ENCODE measurements at places on chromosomes 11 and 22.

DNA sequence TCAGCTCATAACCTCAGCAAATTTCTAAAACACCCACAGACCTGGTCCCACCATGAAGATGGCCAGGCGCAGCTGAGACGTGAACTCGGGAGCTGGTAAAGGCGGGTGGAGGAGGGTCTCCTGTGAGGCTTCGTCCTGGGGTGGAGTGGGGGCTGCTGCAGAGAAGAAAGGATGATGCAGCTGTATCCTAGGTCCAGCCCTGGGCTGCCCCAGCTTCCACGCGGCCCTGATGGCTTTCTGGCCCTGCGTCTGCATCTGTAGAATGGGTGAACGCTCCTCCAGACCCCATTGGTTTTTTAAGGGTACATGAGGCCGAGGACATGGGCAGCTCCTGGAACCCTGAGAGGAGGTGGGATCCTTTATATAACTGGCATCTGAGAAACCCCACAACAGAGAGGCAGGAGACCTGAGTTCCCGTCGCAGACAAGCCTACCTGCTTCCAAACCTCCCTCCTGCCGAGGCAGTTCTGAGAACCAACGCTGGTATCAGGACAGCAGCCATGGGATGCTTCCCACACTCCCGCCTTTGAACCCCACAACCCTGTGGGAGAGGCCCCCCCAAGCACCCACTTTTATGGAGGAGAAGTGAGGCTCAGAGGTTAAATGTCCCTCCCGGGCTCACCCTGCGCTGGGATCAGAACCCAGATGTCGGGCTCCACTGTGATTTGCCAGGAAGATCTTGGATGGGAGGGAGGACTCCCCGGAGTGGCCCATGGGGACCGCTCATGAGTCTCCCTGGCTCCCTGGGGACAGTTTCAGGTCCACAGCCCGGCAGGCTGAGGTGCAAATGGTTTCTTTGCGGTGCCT lies 55.2 kb upstream of the FGF3 start:
- H3K36me3 ChIP-seq: no peaks in the 10 kb centered on the region
- no peak for DNase-seq
- H3K4me1 ChIP-seq: no peaks in the 10 kb centered on the region
- no peaks in the 10 kb centered on the region for H3K27me3 ChIP-seq
- H3K27ac ChIP-seq: no peak overlapping the region
- no peak overlapping the region for H3K4me3 ChIP-seq

GRCh38 chr11:77167111-77167626 lies 39.1 kb downstream of the MYO7A start:
- no peak for DNase-seq
- H3K27ac ChIP-seq: no peak overlapping the region
- no peaks in the 10 kb centered on the region for H3K27me3 ChIP-seq
- H3K36me3 ChIP-seq: no peaks in the 10 kb centered on the region

DNA sequence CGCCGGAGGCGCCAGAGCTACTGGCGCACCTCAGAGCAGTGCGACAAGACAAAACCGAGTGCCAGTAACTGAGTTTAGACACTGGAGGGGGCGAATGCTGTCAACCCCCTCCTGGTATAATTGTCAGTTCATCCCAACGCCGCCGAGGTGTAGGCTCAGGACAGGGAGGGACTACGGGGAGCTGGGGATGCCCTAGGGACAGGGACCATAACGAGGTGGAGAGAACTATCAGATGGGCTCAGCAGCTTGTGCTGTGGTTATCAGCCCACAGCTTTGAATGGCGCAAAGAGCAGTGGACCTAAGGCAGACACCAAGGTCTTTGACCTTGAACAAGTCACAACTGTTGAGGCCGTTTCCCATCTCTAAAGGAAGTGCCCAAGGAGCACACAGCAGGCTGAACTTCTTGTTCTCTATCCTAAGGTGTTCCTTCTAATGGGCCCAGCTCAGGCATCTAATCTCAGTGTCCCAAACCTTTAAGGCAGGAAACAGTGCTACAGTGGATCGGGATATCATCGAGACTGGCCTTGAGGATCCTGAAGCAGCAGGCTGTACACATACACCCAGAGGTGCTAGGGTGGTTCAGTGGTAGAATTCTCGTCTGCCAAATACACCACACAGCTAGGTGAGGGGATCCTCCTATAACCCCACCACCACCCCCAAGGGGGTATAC lies 958 bp upstream of the TUT1 start:
- no peaks in the 10 kb centered on the region for H3K27me3 ChIP-seq
- peaks cover 55% of the 10 kb centered on the region for H3K36me3 ChIP-seq
- DNase-seq: no peak
- peak overlapping the region; percentile 81 for H3K4me3 ChIP-seq
- no peaks in the 10 kb centered on the region for H3K4me1 ChIP-seq

GRCh38 chr11:15213471-15214231 lies 98.9 kb downstream of the INSC start:
- no peak overlapping the region for H3K4me3 ChIP-seq
- H3K27me3 ChIP-seq: no peaks in the 10 kb centered on the region
- no peak for DNase-seq
- no peak overlapping the region for H3K27ac ChIP-seq
- H3K36me3 ChIP-seq: no peaks in the 10 kb centered on the region
- H3K4me1 ChIP-seq: no peaks in the 10 kb centered on the region

GRCh38 chr11:35098855-35099254 lies 40.1 kb upstream of the CD44 start:
- H3K27ac ChIP-seq: peak overlapping the region; percentile 48
- no peak for DNase-seq
- no peak overlapping the region for H3K4me3 ChIP-seq
- peaks cover 7% of the 10 kb centered on the region for H3K4me1 ChIP-seq
- no peaks in the 10 kb centered on the region for H3K36me3 ChIP-seq

- no peaks in the 10 kb centered on the region for H3K36me3 ChIP-seq
- DNase-seq: no peak
- no peak overlapping the region for H3K27ac ChIP-seq
- H3K4me1 ChIP-seq: no peaks in the 10 kb centered on the region
Observed at GRCh38 chr22:43276321-43276720, 66.9 kb downstream of the SCUBE1 start.

- DNase-seq: no peak
- no peak overlapping the region for H3K4me3 ChIP-seq
- H3K36me3 ChIP-seq: no peaks in the 10 kb centered on the region
- no peaks in the 10 kb centered on the region for H3K4me1 ChIP-seq
- H3K27ac ChIP-seq: peak overlapping the region; percentile 38
Observed at GRCh38 chr11:78828676-78829075, 254.0 kb upstream of the NARS2 start.

DNA sequence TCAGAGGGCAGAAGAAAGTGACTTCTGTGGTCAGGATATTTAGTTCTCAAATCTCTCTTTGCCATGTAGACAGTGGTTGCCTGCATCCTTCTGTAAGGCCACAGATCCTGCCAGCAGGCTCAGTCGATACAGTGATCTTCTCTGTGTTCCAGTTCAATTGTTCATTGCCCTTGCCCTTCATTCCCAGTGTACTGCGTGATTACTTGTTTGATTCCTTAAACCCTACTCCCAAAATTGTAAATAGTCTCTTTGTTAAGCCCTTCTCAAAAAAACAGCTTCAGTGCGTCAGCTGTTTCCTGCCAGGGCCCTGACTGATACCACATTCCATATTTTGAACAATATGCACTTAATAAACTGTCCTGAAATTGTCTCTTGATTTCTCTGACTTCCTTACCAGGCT lies 9.3 kb upstream of the TYR start:
- no peak overlapping the region for H3K27ac ChIP-seq
- H3K27me3 ChIP-seq: no peaks in the 10 kb centered on the region
- no peak for DNase-seq

DNA sequence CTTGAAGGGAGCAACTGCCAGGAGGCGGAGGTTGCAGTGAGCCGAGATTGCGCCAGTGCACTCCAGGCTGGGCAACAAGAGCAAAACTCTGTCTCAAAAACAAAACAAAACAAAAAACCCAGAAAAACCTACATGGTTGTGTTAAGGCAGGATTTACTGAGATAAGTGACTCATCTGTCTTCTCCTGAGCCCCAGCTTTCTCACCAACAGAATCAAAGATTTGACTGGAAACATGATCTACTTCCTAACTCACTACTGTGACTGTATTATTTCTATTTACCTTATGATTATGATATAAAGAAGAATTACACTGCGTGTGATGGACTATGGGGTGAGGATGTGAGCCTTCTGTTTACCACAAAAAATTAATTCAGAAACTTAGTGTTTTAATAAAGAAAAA lies 21.8 kb downstream of the FAM118B start:
- no peaks in the 10 kb centered on the region for H3K4me1 ChIP-seq
- no peak overlapping the region for H3K27ac ChIP-seq
- no peak for DNase-seq

DNA sequence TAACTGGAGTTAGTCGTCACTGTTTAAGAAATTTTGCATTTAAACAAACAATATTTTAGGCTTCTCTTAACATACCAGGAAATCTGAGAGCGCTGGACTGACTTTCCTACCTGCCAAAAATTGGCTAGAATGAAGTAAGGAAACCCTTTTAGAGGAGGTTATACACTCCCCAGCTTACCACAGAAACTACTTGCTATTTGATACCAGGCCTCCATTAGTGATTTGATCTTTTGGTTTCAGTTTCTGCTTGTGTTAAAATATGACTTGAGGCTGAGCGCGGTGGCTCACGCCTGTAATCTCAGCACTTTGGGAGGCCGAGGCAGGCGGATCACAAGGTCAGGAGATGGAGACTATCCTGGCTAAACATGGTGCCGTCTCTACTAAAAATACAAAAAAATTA lies 419.9 kb downstream of the LRRC4C start:
- no peaks in the 10 kb centered on the region for H3K27me3 ChIP-seq
- no peak overlapping the region for H3K4me3 ChIP-seq

DNA sequence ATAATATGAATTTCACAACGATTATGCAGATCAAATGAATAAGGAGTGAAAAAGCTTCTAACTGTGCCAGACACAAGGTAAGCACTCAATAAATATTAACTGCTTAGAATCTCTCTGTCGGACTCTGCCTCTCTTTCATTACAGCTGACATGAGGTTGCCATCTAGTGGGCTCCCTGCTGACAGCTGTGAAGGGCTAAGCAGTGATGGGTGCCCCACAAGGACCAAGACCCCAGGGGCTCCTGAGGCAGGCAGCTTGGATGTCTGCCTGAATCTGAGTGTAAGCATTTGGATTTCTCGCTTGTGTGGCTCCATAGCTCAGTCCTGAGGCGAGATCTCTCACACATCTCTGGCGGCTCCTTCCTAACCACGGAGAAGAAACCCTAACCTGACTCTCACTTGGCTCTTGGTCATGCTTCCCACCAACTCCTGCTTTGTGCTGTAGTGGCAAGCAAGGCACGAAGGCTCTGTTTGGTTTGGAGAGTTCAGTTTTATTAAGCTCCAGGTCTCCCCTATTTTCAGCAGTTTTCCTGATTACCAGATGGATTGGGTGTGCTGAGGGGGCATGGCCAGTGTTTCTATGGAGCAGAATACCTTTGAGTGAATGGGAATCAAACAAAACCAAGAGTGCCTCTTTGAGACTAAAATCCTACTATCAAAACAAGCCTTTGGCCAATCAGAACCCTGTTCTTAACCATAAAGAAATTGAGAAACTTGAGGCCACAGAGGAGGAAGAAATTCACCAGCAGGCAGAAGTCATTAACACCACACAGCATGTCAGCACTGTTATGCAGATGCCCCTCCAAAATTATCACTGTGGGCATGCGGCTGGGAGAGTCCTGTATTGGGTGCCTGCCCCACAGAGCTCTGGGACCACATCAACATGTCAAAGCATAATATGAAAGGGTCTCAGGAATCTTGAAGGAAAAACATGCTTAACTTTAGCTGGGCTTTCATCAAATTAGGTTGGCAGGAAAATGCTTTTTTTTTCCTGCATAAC lies 152.8 kb upstream of the NTM start:
- no peak overlapping the region for H3K4me3 ChIP-seq
- no peak overlapping the region for H3K27ac ChIP-seq
- H3K36me3 ChIP-seq: no peaks in the 10 kb centered on the region
- DNase-seq: no peak
- H3K4me1 ChIP-seq: no peaks in the 10 kb centered on the region
- H3K27me3 ChIP-seq: no peaks in the 10 kb centered on the region

- H3K27ac ChIP-seq: no peak overlapping the region
- H3K4me3 ChIP-seq: no peak overlapping the region
- H3K36me3 ChIP-seq: no peaks in the 10 kb centered on the region
Observed at GRCh38 chr11:24400059-24400665, 96.7 kb upstream of the LUZP2 start.

- no peaks in the 10 kb centered on the region for H3K4me1 ChIP-seq
- H3K36me3 ChIP-seq: no peaks in the 10 kb centered on the region
- DNase-seq: no peak
- no peaks in the 10 kb centered on the region for H3K27me3 ChIP-seq
- no peak overlapping the region for H3K4me3 ChIP-seq
Observed at GRCh38 chr11:81874635-81875034, 859.0 kb downstream of the FAM181B start.

- no peak overlapping the region for H3K27ac ChIP-seq
- no peak overlapping the region for H3K4me3 ChIP-seq
- peaks cover 12% of the 10 kb centered on the region for H3K36me3 ChIP-seq
- DNase-seq: no peak
- no peaks in the 10 kb centered on the region for H3K27me3 ChIP-seq
Observed at GRCh38 chr11:9853929-9854552, 190.2 kb downstream of the SWAP70 start.

DNA sequence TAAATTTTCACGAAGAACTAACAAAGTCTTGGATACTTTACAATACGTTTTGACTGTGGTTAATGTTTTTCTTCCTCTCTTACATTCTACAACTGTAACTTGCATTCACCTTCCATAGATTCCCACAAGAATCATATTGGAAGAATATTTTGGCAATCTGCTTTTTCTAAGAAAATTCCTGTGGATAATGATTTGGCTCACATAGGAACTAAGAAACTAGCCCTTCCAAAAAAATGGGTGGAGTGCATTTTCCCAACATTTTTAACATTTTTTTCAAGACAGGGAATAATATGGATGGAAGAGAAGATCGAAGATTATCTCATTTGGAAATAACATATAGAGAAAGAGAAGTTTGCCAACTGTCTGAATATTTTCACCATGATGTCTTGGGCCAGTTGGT lies 256.9 kb upstream of the POU2AF2 start:
- no peaks in the 10 kb centered on the region for H3K27me3 ChIP-seq
- H3K4me3 ChIP-seq: no peak overlapping the region
- no peak for DNase-seq

Data from right atrium auricular region (tissue), 2 donors.